Right lobe of liver (tissue), 6 donors: ENCODE measurements at places on chromosomes 12 and 14. TPM values are rescaled to one million over a fixed set of nuclear protein-coding genes. Genes with fewer than 3 reads are reported as not detected.

The FBXO33 gene
- 6.0 TPM for total RNA-seq

The TMTC1 gene
- total RNA-seq, result 4.2 TPM

The CDK4 gene
- 47.3 TPM for total RNA-seq

GRCh38 chr12:75439048-75439447 is 41.5 kb upstream of the GLIPR1 start:
- no peaks in the 10 kb centered on the region for H3K27me3 ChIP-seq
- no peaks in the 10 kb centered on the region for H3K4me1 ChIP-seq
- DNase-seq, result no peak
- H3K4me3 ChIP-seq, result no peak overlapping the region
- no peak overlapping the region for H3K27ac ChIP-seq

- DNase-seq, result no peak
- peaks cover 8% of the 10 kb centered on the region for H3K36me3 ChIP-seq
- H3K4me3 ChIP-seq, result no peak overlapping the region
- no peaks in the 10 kb centered on the region for H3K27me3 ChIP-seq
Measured at GRCh38 chr14:102905116-102906108, 17.1 kb upstream of the AMN start.

The KICS2 gene
- 4.4 TPM for total RNA-seq

DNA sequence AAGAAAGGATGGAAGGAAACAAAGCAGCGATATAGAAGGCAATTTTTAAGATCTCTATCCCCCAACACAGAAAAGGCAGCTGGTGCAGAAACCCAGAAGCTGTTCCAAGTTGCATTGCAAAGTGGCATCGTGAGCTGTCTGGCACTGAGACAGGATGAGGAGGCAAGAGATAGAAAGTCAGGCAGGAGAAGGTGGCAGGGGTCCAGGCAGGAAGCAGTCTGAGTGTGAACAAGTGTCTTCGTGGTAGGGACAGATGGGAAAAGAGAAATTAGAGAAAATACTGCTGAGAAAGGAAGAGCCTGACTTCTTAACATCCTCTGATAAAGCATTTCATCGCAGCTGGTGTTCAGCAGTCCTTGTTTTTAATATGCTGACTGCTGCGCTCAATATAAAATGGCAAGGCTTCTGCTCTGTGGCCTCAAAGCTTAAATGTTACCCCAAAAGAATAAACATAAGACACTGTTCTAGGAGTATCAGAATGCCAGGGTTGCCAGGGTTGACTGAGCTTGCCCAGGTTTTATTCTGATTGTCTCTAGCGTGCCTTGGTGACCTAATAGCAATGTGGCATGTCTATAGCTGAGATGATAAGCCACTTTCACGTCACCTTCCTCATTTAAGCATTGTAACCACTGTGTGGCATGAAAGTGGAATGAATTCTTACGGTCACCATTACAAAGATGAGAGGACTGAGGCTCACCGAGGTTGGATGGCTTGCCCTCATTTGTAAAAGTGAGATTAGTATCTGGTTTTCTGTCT is 397.6 kb downstream of the NUAK1 start:
- H3K27me3 ChIP-seq, result no peaks in the 10 kb centered on the region
- no peak overlapping the region for H3K4me3 ChIP-seq
- peak; percentile 49 for DNase-seq
- no peak overlapping the region for H3K27ac ChIP-seq
- no peaks in the 10 kb centered on the region for H3K36me3 ChIP-seq

DNA sequence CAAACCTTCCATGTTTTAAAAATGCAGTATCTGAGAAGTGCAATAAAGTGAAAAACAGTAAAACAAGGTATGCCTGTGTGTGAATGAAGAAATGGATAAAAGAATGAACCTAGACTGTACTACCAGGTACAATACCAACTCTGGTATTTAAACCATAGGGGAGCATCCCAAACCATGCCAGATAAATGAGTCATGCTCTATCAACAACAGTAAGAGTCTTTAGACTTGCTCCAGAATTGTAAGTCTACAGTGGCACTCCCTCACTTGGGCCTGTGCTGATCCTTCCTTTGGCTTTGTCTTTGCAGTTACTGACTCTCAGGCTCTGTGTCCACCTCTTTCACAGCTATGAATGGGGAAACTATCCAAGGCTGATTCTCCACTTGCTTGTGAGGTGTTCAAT is 38.1 kb downstream of the BBS10 start:
- no peak overlapping the region for H3K4me3 ChIP-seq
- H3K27ac ChIP-seq, result no peak overlapping the region
- H3K27me3 ChIP-seq, result no peaks in the 10 kb centered on the region
- no peak for DNase-seq
- H3K4me1 ChIP-seq, result no peaks in the 10 kb centered on the region

The GPRC5D gene
- not detected for total RNA-seq
